ENCODE measurements at places on chromosomes 1 and 21.

GRCh38 chr21:35142036-35142815 lies 93.1 kb upstream of the RUNX1 start:
- no peak for DNase-seq

DNA sequence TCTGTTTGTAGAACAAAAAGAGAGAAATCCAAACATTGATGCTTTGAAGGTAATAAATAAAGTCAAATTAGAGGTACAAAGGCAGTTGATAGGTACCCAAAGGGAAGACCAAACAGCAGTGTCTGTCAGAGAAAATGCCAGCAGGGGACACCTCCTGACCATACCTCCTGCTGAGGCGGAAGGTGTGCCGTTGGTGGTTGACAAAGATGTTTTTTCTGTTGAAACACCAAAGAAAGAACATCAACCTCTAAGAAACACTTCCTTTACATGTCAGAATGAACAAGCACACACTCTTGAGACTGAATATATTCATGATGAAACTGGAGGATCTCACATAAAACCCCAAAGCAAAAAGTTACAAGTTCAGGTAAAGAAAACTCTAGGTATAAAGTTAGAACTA lies 128.3 kb downstream of the MACF1 start:
- no peak for DNase-seq

DNA sequence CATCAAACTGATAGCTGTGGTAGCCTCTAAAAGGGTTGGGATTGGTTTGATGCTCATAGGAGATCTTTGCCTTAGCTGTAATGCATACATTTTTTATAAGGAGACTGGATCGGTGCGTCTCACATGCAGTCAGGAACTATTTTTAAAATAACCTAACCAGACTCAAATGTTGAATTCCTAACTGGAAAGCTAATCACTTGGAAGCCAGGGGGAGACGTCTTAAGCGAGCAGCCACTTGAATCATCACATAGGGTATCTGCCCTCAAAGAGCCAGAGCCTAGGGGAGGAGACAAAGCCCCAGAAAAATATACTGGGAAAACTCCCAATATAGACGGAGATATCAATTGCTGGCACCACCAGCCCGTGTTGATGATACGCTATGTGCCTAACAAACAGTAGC lies 61.7 kb upstream of the PUM1 start:
- no peak for DNase-seq

- DNase-seq: no peak
These were observed 1548.6 kb upstream of the B3GALT2 start for GRCh38 chr1:194734970-194735369.

DNA sequence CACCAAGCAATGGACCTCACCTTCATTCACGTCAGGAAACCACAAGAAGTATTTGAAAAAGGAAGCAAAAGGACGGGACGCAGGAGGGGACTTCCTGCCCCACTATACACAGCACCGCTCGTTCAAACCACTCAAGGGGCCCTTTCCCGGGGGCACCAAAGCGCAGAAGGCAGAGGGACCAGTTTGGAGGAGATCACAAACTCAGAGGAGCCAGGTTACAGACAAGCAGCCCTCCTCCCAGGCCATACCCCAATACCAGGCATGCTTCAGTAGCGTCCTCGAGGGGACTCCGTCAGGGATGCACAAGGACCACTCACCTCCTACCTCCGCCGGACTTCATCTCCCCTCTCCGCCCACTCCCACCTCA lies 685 bp downstream of the CRTC2 start:
- peak; percentile 43 for DNase-seq

DNA sequence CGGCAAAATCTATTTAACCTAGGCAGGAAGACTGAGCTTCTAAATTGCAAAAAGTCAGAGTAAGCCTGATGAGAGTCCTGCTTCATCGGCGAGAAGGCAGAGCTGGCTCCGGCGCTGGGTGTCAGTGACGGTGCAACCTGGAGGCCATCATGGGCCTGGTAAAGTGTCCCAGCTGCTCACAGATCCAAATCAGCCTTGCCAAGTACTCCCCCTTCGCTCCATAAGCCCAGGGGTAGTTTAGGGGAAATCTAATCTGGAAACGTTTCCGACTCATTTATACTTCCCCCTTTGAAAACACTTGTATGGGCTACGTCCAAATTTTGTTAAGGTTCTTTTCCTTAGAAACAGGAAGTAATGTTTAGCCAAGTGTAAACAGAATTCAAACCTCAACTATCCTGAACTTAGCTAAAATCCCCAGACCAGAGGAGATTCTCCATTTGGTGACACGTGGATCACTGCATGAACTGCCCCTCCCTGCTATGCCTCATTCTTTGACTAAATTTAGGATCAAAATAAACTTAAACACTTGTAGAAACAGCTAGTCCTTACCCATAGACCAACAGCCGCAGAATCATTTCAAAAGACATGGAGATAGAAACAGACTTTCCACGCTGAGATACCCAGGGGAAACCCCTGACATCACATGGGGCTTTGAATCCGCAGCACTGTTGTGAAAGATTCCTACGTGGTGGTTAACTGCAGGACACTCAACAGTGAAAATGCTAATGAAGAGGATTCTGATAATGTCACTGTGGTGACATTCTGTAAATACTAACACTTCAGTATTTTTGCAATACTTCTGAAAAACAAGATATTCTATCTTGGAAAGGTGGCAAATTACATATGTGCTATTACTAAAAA lies 172.7 kb downstream of the TGFBR3 start:
- peak; percentile 63 for DNase-seq

DNA sequence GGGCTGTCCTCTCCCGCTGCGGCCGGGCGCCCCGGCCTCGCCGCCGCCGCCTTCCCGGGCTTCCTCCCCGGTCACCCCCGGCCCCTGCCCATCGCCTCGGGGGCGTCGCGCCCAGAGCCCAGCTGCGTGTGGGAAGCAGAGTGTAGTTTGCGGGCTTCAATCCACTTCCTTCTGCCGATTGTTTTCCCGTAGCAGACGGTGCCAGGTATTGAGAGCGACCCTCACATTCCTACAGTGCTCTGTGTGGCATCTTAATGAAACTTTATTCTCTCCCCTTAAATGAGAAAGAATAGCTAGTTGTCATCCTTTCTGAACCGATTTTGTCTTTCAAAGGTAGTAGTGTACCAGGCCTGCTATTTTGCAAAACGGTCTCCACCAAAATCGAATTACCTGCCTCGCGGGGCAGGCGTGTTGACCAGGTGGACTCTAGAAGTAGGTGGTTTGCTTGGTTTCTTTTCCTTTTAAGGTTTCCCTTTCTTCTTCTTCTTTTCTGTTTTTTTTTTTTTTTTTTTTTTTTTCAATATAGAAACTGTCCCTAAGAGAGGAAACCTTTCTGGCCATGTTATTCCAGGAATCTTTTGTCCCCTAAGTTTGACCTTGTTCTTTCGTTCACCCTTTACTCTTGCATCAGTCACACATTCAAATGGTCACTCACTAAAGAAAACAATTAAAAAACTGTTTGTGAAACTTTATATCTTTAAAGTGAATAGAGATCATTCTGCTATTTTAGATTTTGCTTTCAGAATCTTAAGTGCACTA lies 881 bp downstream of the USP25 start:
- DNase-seq: no peak

GRCh38 chr1:30048905-30049304 lies 674.5 kb downstream of the MATN1 start:
- no peak for DNase-seq

DNA sequence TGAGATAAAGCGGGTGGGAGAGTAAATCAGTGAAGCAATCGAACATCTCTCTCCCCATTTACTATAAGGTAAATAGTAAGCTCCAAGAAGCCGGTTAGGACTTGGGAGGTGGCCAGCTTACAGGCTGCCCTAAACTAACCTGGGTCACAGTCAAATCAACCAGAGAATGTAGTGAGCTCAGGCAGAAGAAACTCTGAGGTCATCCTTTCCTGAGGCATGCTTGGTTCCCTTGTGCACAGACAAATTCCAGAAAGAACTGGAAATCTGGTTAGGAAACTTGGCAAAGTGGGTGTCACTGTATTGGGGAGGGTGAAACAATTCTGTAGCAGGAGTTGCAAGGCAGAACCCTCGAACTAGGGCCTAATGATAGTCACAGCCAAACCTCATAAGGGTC lies 72.5 kb downstream of the NTMT2 start:
- no peak for DNase-seq

GRCh38 chr1:175514387-175514953 lies 228.9 kb downstream of the TNR start:
- DNase-seq: no peak

DNA sequence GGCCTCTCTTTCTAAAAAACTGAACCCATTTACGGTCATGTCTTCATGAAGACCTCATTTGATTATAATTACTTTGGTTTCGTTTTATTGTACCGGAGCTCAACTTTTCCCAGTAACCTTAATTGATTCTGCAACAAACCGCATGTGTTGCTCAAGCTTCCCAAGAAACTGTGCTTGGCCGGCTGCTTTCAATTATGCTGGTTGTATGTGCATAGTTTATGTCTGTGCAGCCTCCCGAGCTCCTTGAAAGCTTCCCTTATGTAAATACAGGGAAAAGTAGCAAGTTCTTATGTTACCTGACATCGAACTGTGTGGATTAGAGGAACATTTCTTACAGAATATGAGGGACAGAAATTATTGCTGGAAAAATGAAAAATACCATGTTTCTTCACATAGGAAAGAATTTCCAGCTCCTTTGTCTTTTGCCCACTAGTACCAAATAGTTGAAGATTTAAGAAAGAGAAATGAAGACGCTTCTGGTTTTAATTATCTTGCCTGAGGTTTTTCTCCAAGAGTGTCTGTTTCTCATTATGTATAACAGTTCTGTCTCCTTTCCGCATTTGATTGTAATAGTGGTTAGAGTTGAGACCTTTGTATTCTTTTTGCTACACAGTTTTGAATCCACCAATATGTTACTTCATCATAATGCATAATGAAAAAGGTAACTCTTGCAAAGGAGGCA lies 2.1 kb downstream of the VCAM1 start:
- no peak for DNase-seq

DNA sequence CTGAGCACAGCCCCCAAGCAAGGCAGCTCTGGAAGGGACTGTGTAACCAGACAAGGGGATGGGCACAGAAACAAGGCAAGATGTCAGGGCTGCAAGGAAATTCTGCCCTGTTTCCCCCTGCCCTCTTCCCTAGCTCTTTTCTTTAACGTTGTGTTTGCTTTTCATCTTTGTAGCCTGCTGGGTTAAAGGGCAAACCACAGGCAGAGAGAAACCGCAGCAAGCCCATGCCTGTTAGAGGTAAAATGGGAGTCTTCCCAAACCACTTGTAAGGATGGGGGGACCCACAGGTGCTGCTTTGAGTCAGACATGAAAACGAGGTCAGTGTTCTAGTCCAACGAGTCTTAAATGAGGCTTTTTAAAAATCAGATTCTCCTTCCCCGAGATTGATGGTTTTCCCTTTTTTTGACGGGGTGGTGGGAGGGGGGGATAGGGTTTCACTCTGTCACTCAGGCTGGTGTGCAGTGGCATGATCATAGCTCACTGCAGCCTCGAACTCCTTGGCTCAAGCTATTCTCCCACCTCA lies 13.3 kb downstream of the TGFBR3 start:
- DNase-seq: peak; percentile 27

DNA sequence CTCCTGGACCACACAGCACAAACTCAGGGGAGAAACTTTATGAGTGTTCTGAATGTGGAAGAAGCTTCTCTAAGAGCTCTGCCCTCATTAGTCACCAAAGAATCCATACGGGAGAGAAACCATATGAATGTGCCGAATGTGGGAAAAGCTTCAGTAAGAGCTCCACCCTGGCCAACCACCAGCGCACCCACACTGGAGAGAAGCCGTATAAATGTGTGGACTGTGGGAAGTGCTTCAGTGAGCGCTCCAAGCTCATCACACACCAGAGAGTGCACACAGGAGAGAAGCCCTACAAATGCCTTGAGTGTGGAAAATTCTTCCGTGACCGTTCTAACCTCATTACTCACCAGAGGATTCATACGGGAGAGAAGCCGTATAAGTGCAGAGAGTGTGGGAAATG lies 22.5 kb downstream of the ZSCAN20 start:
- DNase-seq: no peak

DNA sequence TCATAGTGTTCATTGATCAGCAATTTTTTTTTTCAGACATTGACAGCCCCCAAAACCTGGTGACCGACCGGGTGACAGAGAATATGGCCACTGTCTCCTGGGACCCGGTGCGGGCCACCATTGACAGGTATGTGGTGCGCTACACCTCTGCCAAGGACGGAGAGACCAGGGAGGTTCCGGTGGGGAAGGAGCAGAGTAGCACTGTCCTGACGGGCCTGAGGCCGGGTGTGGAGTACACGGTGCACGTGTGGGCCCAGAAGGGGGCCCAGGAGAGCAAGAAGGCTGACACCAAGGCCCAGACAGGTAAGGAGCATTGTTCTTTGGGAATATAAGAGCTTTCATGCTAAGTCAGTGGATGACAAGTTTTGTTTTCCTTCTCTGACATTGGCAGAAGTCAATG lies 49.3 kb downstream of the TNN start:
- no peak for DNase-seq

- DNase-seq: no peak
These were observed 39.7 kb upstream of the SLC2A1 start for GRCh38 chr1:42998386-42998785.

GRCh38 chr1:197958438-197959305 lies 41.5 kb downstream of the LHX9 start:
- no peak for DNase-seq

GRCh38 chr1:36287595-36287994 lies 18.6 kb upstream of the SH3D21 start:
- DNase-seq: no peak

DNA sequence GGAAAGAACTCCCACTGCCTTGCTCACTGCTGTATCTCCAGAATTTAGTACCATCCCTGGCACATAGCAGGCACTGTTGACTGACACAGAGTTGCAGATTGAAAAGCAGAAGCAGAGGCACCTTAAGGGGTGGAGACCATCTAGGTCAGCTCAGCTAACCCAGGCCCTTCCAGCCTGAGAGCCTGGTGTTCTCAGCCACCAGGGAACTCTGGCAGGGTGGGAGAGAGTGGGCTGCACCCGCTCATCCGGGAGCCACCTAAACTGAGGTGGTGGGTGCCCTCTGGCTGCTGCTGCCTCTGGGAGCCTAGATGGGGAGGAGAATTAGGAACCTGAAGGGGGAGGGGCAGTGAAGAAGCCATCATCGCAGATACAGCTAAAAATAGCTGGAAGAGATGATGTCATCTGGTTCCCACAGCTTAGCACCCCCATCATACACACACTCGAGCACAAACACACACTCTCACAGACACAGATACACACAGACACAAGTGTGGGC lies 1.5 kb upstream of the TSPAN1 start:
- DNase-seq: no peak

GRCh38 chr1:208142590-208143382 lies 101.4 kb downstream of the PLXNA2 start:
- no peak for DNase-seq

GRCh38 chr1:96756789-96757188 lies 35.2 kb downstream of the PTBP2 start:
- no peak for DNase-seq

DNA sequence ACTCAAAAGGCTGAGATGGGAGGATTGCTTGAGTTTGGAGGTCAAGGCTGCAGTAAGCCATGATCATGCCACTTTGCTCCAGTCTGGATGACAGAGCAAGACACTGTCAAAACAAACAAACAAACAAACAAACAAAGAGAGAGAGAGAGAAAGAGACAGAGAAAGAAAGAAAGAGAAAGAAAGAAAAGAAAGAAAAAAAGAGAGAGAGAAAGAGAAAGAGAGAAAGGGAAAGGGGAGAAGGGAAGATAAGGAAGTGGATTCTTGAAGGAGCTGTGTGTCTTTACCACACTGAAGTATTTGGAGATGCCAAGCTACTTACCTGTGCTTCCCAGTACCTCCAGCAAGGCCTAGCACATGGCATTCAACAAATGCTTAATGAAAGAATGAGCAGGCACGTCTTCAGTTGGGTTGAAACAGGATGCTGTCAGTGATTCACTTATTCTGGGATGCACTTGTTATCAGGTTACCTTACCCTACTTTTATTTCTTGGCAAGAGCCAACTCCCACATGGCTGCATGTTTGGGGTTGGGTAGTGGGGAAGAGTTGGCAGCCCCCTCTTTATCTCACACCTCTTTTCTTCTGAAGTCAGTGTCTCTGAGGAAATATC lies 28.8 kb downstream of the CD101 start:
- no peak for DNase-seq

Data from activated naive CD4-positive, alpha-beta T cell treated with Interleukin-2 at 50 U/mL for 16 hours (primary cell).